ENCODE measurements at places on chromosomes 3 and 15.
A peak's percentile ranks its signal among the peaks of the same experiment; 100 is the strongest.

DNA sequence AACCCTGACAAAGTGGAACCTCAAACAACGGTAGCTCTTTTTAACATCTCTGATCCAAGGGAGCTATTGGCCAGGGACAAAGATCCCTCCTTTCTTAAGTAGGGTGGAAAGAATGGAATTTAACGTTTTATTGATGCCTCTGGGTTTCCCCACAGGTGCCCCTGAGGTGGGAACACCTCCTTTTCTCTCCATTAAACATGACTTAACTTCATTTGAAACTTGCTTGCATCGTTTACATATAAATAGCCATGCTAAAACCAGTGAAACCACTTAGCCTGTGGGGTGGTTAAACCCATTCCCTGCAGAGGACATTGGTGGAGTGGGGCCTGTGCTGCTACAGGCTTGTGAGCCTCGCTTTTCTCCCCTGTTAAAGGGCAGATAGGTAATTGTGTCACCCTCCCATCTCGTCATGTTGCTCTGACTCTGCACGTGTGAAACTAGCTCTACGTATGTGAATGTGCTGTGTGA is 9.7 kb downstream of the CGNL1 start:
- no peak for DNase-seq

GRCh38 chr15:69074843-69075224 is 60.3 kb downstream of the NOX5 start:
- no peak for DNase-seq

GRCh38 chr3:88611826-88612326 is 462.1 kb downstream of the C3orf38 start:
- no peak for DNase-seq

DNA sequence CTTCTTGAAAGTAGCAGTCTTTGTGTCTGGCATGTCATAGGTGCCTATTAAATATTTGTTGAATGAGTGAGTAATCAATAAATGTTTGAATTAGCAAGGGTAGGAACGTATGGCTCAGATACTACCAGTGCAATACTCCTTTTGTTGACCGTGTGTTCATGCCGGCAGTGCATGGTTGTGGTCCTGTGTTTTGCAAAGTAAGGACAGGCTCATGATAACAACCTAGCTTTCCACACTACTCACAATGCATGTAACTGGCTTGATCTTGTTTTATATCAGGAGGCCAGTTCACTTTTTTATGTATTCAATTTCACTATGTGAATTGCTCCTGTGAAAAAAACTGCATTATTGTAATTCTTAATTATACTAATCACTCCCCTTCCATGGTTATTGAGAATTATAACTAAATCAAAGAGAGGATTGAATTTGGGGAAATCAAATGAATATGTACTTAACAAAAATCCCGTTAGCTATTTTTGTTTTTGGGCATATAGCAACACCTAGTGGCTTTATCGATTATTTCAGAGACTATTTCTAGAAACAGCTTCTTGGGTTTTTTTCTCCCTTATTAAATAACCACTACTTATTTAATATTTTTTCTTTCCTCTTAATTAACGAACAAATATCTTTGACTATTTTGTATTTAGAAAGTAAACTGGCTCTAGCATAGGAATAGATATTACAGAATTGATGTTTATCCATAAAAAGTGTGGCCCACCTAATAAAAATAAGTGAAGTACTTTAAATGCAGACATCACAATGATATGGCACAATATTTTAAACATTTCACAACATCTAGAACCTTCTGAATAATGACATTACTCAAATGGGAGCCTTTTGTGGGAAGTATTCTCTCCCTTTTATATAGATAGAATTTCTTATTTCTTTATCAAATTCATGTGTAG is 218.5 kb downstream of the BBX start:
- no peak for DNase-seq

- no peak for DNase-seq
These were observed 68.2 kb upstream of the SMAD3 start for GRCh38 chr15:66997212-66997611.

GRCh38 chr3:168407381-168407780 is 311.7 kb upstream of the GOLIM4 start:
- no peak for DNase-seq

DNA sequence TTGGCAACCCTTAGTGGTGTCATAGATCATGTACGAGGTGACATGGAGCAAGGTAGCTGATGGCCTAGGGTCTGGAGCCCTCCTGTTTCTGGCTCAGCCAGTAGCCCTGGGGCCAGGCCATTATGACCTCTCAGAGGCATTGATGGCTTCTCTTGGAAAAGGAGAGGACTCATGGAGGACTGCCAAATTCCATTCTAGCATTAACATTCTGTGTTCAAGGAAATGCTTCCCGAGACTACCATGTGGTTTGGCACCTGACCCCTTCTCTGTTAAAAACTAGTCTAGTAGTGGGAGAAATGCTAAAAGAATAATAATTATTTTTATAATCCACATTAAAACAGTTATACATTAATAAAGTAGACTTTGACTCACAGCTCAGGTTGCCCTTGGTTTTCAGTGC is 40.2 kb upstream of the ADAMTSL3 start:
- DNase-seq = no peak

DNA sequence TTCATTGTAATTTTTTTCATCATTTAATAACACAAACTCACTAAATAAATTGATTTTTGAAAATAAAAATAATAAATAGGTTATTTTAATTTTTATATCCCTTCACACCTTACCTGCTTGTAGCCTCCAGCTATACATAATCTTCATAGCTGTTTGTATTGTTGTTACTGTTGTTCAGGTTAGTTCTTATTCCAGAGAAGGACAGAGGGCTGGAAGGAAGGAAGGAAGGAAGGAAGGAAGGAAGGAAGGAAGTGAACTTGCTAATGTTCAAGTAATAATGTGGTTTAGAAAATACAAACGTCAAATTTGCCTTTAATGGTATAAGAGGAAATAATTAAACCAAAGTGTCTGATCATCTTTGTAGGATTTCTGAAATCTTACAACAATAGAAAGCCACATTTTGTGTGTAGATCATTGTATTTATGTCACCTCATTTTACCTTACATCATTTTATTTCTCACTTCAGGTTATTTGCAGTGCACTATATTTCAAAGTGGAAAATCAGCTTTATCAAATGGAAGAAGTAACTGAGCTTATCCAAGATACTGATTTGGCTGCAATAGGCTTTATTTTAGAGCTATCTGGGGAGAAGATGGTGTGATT is 660.0 kb upstream of the CCDC54 start:
- DNase-seq = no peak

GRCh38 chr3:98739266-98739665 is 23.9 kb upstream of the ST3GAL6 start:
- no peak for DNase-seq

DNA sequence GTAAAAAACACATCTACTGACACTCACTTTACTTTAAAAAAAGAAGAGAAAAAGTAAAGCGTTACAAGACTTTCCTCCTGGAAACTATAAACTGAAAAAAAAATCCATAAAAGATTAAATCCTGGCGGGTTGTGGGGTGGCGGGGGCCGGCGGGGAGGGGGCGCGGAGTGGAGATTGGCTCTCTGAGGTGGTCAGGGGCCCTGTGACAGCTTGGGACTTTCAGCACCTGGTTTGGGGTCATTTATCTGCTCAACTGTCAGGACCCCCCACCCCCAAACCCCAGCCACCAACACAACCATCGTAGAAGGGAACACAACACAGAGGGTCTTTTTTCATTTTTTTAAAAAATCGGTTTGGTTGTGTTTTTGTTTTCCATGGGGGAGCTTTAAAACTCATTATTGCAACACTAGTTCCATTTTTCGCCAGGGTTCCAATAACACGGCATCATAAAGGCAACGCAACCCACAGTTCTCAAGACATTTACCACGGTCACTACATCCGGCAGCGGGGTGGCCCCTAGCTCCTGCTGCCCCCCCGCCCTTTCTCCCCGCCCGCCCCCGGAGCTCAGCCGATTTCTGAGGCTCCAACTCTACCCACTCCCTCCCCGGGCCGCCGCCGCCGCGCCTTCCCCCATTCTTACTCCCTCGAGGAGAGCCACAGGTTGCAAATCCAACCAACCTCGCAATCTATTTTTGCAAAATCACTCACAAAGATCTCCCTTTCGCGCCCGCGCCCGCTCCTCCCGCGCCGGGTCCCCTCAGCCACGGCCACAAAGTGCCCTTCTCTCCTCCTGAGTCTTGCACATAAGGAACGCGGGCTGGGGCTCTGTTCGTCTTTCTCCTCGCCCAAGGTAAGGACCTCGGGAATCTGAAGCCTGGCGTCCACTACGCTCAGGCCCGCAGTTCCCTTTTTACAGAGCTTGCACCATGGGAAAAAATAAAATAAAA is 1.8 kb downstream of the BCL6 start:
- DNase-seq = peak; percentile 86

DNA sequence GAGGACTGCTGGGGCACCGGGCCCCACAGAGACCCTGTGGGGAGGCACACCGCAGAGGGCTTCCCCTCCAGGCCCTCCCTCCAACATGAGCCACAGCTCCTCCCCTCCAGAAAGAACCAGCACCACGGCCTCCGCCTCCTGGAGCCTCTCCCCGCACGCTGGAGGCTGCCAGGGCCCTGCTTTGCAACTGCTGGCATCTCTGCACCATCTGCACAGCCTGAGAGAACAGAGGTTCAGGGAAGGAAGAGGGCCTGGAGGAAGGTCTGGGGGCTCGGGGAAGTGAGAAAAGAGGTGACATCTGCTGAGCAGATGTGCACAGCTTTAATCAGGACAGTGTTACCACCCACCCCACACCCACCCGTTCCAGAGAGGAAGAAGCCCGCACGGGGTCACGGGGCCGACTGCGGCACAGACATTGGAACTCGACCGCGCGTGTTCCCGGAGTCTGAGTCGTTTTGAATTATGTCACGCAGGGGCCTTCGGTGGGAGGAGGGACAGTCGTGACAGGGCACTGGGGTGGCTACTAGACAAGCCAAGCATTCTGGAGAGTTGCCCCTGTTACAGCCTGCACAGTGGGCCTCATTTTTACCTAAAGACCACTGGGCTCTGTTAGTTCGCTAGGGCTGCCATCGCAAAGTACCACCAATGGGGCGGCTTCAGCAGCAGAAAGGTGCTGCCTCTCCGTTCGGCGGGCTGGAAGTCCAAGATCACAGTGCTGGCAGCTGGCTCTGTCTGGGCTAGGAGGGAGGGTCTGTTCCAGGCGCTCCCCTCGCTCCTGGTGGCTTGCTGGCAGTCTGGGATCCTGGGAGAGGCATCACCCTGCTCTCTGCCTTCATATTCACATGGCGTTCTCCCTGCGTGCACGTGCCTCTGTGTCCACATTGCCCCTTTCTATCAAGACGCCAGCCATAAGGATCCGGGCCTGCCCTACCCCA is 194.8 kb downstream of the XXYLT1 start:
- DNase-seq = peak; percentile 77

DNA sequence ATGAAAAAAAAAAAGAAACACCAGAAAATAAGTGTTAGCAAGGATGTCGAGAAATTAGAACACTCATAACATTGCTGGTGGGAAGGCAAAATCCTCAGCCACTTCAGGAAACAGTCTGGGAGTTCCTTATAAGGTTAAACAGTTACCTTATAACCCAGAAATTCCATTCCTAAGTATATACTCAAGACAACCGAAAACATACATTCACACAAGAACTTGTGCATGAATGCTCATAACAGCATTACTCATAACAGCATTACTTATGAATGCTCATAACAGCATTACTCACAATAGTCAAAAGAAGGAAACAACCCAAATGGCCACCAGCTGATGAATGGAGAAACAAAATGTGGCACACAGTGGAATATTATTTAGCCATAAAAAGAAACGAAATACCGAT is 34.8 kb upstream of the DCP1A start:
- no peak for DNase-seq

DNA sequence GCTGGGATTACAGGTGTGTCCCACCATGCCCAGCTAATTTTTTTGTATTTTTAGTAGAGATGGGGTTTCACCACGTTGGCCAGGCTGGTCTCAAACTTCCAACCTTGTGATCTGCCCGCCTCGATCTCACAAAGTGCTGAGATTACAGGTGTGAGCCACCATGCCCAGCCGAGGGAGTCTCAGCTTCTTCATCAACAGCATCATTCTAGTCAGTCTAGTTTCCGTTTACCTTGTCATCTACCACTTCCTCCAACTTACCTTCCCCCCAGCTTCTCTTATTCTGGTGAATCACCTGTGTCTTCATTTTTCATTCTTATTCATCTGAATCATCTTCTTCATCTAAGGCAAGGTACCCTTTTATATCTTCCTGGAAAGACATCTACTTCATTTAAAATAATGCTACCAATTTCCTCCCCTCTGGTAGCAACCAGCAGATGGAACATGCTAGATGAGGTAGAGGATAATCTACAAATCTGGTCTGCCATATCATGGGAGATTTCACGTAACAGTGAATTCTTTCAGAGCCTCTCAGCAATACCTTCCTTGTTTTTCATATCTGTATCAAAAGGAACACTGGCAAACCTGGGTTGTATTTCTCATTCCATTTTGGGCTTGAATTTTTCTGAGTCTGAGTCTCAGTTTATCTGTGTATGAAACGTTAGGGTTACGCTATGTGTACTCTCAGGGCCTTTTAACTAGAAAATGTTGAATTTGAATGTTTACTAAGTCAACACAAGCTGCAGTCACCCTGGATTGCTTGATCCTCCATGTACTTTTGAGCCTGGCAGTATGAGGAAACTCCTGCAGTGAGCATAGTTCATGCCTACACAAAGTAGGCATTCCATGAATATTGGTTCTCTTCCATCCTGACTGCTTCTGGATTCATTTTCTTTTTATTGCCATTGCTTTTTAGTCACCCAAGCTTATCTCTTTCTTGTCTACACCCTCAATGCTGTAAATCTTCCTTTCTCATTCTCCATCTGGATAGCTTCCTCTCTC is 16.8 kb downstream of the LPP start:
- DNase-seq = no peak

DNA sequence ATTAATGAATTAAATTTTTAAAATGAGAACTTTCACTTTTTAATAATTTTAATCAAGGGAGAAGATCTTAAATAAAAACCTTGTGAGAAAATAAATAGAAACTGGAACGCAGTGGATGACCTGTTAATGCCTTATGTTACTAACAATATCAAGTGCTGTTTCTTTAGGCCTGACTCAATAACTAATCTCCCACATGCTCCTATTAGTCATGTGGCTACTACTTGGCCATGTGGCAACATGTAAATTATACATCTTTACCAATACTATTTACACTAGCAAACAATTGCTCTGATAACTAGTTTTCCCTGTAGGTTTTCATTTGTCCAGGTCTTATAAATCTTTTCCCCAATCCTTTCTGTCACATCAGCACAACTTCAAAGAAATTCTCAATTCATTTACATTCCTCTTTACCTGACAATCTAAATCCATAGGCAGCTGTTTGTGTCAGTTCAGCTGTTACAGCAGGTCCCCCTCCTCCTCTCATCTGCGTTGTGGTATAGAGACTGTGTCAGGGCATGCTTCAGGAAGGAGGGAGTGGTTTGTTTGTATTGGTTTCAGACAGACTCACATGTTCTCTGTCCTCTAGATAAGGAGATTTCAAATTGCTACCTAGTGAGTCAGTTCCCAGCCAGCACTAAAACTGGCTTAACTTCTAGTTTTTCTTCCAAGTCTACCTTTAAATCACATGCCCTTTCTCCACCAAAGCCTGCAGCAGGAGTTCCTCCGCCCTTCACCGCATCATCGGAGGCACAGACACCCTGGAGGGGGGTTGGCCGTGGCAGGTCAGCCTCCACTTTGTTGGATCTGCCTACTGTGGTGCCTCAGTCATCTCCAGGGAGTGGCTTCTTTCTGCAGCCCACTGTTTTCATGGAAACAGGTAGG is 11.3 kb upstream of the C3orf52 start:
- no peak for DNase-seq
